Liver (tissue), 10 donors: ENCODE measurements at places on chromosomes 12 and 14. TPM values are rescaled to one million over a fixed set of nuclear protein-coding genes. Genes with fewer than 3 reads are reported as not detected.

- peaks cover 35% of the 10 kb centered on the region for H3K4me1 ChIP-seq
- H3K4me3 ChIP-seq: peak overlapping the region; percentile 16
- H3K36me3 ChIP-seq: no peaks in the 10 kb centered on the region
- peaks cover 7% of the 10 kb centered on the region for H3K27me3 ChIP-seq
- H3K27ac ChIP-seq: no peak overlapping the region
Measured at GRCh38 chr12:107320929-107321631, 227.7 kb upstream of the CRY1 start.

Gene MUCL1
- not detected for total RNA-seq

- peak overlapping the region; percentile 74 for H3K27ac ChIP-seq
- H3K36me3 ChIP-seq: no peaks in the 10 kb centered on the region
- H3K27me3 ChIP-seq: no peaks in the 10 kb centered on the region
- H3K4me3 ChIP-seq: no peak overlapping the region
Measured at GRCh38 chr12:14260011-14260993, 105.2 kb upstream of the ATF7IP start.

DNA sequence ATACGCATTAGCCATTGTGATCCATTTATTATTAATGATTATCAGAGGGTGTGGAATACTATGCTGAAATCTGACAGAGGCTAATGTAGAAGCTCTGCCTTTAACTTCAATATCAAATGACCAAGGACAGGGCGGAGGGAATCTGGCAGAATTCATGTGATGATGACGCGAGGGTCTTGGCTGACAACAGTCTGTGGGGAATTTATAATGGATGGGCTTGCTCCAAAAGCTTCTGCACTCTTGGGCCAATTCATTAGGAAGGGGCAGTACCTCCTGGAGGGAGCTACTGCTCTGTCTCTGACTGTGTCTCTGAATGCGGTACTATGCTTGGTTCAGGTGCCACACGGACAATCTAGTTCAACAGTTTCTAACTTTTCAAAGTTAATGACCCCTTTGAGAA, 46.2 kb downstream of the GALNT8 start:
- no peak overlapping the region for H3K4me3 ChIP-seq
- H3K27me3 ChIP-seq: peaks cover 7% of the 10 kb centered on the region
- no peak for DNase-seq
- H3K4me1 ChIP-seq: no peaks in the 10 kb centered on the region

Gene KRT83
- not detected for total RNA-seq

GRCh38 chr12:11885261-11886038, 185.3 kb upstream of the BCL2L14 start:
- no peaks in the 10 kb centered on the region for H3K27me3 ChIP-seq
- H3K27ac ChIP-seq: peak overlapping the region; percentile 33
- H3K36me3 ChIP-seq: no peaks in the 10 kb centered on the region
- DNase-seq: no peak
- H3K4me1 ChIP-seq: peaks cover 12% of the 10 kb centered on the region

DNA sequence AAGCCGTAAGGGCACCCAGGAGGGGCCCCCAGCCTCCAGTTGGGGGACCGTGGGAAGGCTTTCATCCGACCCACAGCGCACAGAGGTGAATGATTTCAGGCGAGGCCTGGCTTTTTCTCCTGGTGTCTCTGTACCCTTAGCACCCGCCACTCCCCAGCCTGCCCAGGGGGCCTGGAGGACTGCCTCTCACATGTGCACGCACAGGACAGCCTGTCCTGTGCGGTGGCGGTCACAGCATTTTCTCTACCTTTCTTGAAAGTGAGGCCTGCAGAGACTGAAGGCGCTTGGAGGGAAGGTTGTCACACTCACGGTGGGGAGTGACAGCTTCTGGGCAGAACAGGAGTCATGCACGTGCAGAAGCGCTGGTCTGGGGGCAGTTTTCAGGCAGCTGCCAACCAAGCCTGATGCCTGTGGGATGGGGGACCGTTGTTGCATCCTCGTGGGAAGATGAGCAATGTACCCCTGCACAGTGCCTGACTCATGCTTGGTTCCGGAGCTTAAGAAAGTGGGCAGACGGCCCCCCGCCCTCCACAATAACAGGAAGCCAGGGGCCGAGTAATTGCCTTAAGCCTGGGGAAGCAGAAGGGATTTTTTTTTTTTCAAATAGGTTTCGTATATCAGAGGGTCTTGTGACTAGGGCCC, 148.1 kb downstream of the TSPAN9 start:
- peaks cover 13% of the 10 kb centered on the region for H3K4me1 ChIP-seq
- DNase-seq: no peak
- H3K4me3 ChIP-seq: no peak overlapping the region
- no peaks in the 10 kb centered on the region for H3K27me3 ChIP-seq
- H3K36me3 ChIP-seq: peaks cover 2% of the 10 kb centered on the region

DNA sequence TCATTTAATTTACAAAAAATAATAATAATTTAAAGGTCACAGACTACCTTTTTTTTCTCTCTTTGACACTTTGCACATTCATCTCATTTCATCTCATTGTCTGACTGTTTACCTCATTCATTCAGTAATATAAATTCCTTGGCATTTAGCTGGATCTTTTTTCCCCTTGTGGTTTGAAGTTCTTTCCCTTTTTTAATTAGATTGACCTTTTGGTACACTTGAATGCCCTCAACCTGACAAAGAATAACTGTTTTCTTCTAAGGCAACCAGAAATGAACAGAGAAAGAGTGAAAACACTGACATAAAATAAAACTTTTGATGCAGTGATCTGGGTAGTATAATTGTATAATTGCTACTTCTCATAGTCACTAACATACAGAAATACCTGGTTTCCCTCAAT, 774.9 kb upstream of the NOVA1 start:
- no peak for DNase-seq
- no peak overlapping the region for H3K27ac ChIP-seq
- no peaks in the 10 kb centered on the region for H3K4me1 ChIP-seq
- H3K4me3 ChIP-seq: no peak overlapping the region

GRCh38 chr14:100839315-100839585, 13.3 kb downstream of the MEG3 start:
- no peak overlapping the region for H3K4me3 ChIP-seq
- H3K4me1 ChIP-seq: no peaks in the 10 kb centered on the region
- H3K36me3 ChIP-seq: no peaks in the 10 kb centered on the region
- no peak for DNase-seq

DNA sequence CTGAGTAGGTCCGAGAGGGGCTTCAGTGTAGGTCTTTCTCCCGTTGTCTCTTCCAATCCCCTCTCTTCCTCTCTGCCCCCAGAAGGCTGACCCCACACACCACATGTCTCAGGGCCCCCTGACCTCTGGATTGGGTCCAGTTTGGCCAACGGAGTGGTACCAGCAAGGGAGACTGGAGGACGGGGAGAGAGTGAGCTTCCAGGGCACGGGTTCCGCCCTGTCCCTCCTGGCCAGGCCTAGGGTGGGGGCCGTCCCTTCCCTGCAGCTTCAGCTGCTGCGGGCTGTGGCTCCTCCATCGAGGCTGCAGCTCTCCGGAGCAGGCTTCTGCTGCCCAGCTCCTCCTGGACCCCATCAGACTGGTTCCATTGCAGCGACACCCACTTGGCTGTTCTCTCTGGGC, 17.4 kb downstream of the FZD10 start:
- DNase-seq: no peak
- H3K4me3 ChIP-seq: no peak overlapping the region
- H3K36me3 ChIP-seq: no peaks in the 10 kb centered on the region
- no peak overlapping the region for H3K27ac ChIP-seq
- no peaks in the 10 kb centered on the region for H3K4me1 ChIP-seq

DNA sequence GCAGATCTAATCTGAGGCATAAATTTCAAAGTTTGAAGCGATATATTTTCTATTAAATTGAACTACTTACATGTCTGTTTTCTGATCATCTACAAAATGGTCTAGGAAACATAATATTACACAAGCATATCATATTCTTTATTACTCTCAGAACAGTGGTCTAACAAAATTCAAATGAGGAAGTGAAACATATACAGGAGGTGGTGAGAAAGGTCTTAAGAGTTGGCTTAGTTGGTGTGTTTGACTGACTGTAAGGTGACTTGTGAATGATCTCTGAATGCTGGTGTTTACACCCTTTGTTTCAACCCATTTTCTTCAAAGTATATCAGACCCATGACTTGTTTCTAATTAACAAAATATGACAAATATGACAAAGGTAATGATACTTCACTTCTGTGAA, 1156.8 kb downstream of the SLC16A7 start:
- DNase-seq: no peak
- no peak overlapping the region for H3K27ac ChIP-seq
- H3K4me1 ChIP-seq: no peaks in the 10 kb centered on the region
- no peaks in the 10 kb centered on the region for H3K36me3 ChIP-seq
- H3K4me3 ChIP-seq: no peak overlapping the region
- H3K27me3 ChIP-seq: no peaks in the 10 kb centered on the region

DNA sequence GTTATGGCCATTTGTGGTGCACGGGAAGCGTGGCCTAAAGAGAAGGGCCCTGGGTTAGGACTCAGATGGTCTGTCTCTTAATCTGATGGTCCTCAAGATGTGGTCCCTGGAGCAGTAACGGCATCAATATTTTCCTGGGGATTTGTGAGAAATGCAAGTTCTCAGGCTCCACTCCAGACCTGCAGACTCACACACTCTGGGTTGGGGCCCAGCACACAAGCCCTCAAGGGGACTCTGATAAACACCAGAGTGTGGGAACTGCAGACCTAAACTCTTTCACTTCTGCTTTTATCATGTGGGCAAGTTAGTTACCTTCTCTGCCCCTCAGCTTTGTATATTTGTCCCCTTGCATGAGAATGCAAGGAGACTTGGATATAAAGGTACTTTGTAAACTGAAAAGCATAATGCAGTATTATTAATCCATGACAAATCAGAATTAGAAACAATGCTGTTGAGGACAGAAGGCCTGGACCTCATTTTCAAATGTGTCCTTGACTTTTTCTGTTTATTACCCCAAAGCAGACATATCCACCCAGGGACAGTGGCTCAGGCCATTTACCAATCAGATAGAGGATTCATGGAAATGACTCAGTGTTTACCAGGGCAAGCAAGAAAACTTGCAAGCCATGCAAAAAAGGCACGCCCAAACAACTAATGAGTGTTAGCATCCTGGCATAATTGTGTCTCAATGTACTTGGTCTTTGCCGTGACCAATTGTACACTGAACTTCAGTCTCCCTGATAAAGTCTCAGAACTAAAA, 157.0 kb downstream of the ASCL1 start:
- H3K4me3 ChIP-seq: no peak overlapping the region
- H3K36me3 ChIP-seq: no peaks in the 10 kb centered on the region
- peak overlapping the region; percentile 57 for H3K27ac ChIP-seq
- DNase-seq: no peak

DNA sequence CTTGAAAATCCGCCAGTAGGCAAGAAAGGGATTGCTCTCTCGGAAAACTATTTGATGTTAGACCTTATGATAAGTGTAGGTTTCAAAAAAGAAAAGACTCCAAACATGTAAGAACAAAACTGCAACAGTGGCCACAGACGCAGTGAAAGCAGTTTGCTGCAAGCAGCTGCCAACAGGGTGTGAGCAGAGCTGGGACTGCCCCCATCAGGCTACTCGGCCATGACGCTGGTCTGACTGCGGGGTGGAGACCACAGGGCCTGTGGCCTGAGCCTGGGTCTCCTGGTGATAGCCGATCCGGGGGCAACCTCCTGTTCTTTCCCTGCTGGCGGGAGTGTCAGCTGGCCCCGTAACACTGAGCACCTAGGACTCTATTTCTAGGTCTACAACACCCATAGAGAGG, 63.2 kb downstream of the AMN start:
- H3K36me3 ChIP-seq: peaks cover 44% of the 10 kb centered on the region
- no peaks in the 10 kb centered on the region for H3K27me3 ChIP-seq
- DNase-seq: no peak
- no peak overlapping the region for H3K27ac ChIP-seq
- no peaks in the 10 kb centered on the region for H3K4me1 ChIP-seq

- no peak overlapping the region for H3K27ac ChIP-seq
- no peak for DNase-seq
- no peaks in the 10 kb centered on the region for H3K4me1 ChIP-seq
- H3K4me3 ChIP-seq: no peak overlapping the region
Measured at GRCh38 chr14:104389326-104390220, 190.0 kb upstream of the C14orf180 start.

DNA sequence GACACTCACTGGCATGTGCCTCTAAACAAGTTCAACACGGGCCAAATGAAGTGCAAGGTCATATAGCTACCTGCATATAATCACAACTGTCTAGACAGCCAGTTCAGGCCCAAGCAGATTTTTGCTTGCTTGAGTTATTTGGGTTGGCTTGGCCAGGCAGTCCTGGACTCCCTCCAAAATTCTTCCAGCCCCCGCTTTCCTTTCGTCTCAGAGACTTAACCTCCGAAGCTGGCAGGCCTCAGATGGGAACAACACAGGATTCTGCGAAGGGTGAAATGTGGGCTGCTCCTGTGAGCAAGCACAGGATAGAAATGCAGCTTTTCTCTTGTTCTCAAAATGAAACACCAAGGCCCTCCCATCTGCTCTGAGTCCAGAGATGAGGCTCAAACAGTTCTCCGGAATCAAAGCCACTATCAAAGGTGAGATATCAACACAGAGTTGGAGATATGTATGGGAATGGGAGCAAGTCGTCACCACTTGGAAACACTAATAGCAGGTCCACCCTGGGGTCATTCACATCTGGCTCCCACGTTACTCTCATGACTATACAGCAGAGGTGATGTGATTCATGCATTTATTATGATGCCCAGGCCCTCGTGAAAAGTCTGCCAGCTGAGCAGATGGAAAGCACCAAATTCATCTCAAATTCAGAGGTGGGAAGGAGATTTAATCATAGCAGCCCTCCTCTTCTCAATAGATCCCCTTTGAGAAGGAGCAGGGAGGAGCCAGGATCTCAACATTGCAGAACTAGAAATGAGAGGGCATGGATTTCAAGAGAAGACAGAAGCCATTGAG, 389.8 kb downstream of the NUAK1 start:
- no peak for DNase-seq
- no peaks in the 10 kb centered on the region for H3K4me1 ChIP-seq
- no peak overlapping the region for H3K4me3 ChIP-seq
- H3K27me3 ChIP-seq: no peaks in the 10 kb centered on the region
- H3K36me3 ChIP-seq: no peaks in the 10 kb centered on the region
